ENCODE measurements at places on chromosomes 11 and 22.

- no peak for DNase-seq
Observed at GRCh38 chr11:121503051-121503450, 50.3 kb upstream of the SORL1-AS1 start.

DNA sequence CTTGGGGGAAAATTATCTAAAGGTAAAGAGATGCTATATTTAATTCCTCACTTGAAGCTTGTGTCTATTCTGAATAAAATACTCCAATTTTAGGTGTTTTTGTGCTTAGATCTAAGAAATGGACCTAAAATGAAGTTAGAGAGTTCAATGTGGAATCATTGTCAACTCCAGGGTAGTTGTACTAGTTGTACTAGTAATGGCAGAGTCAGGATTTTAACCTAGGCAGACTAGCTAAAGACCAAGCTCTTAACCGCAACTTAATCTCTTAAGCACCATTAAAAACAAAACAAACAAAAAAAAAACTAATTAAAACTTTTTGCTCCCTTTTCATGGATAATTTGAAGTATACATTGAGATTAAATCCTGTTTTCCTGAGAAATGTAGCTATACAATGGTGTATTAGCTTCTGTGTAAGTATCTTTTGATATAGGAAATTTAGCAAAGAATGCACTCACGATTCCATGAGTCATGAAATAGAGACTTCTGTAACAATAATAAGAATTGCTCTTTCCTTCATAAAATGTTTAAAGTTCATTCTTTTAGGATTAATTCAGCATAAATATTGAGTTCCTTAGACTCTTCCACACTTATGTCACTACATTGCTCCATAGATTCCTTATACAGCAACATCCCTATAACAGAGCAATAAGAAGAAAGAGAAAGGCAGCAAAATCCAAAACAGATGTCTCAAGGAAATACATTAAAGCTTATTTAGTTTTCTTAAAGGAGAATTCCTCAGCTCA is 26.5 kb upstream of the SOX6 start:
- no peak for DNase-seq

GRCh38 chr11:96229354-96229977 is 113.5 kb downstream of the MAML2 start:
- no peak for DNase-seq

DNA sequence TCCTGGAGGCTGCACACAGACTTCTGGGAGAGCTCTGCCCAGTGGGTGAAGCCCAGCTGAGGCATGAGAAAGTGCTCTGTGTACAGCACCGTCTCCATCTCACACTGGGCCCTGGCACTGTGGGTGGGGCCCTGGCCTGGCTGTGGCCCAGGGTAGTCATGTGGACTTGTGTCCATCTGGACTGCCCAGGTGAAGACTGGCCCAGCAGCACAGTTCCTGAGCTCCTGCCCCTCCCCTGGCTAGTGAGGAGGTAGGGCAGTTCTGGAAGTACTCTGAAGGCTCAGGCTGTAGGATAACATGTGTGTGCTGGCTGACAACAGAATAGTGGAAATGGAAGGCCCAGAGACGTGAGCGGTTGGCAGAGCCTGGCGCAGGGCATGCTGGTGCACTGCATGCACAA is 35.4 kb downstream of the RSPH14 start:
- DNase-seq = no peak

- DNase-seq = no peak
Observed at GRCh38 chr11:70348191-70348590, 50.1 kb upstream of the CTTN start.

GRCh38 chr11:76918941-76919386 is 58.2 kb downstream of the ACER3 start:
- DNase-seq = peak; percentile 90

GRCh38 chr11:128931668-128932067 is 11.0 kb downstream of the TP53AIP1 start:
- DNase-seq = no peak

DNA sequence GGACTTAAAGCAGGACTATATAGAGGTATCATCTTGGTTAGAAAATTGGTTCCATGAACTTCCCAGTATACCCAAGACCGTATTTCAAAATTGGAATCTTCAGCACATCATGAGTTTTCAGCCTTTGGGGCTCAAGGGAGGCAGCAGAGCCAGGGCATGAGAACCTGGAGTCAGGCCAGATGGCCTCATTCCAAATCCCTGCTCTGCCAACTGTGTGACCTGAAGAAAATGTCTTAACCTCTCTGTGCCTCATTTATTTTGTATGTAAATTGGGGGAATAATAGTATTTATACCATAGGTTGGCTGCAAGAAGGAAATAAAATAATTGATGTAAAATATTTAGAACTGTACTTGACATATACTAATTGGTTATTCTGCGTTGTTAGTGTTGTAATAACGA is 987.6 kb downstream of the TBC1D22A start:
- no peak for DNase-seq

- no peak for DNase-seq
Observed at GRCh38 chr11:110147962-110148709, 54.9 kb downstream of the ZC3H12C start.

DNA sequence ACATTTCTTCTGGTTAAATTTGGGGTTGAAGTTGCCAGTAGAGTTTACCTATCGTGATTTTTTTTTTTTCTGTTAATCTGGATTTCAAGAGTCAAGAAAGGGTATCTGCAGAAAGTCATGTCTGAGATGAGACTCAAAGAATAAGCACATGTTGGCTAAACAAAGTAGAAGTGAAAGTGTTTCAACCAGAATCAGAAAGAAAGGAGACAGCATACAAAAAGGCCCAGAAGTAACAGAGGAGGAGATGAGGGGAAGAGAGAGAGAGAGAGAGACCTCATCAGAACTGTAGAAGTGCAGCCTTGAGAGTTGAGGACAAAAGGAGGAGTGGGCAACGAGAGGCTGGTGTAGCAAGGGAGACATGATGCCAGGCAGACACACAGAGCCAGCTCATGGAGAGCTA is 54.9 kb downstream of the SVIP start:
- DNase-seq = no peak

GRCh38 chr11:128723531-128723930 is 29.7 kb downstream of the FLI1 start:
- DNase-seq = no peak

DNA sequence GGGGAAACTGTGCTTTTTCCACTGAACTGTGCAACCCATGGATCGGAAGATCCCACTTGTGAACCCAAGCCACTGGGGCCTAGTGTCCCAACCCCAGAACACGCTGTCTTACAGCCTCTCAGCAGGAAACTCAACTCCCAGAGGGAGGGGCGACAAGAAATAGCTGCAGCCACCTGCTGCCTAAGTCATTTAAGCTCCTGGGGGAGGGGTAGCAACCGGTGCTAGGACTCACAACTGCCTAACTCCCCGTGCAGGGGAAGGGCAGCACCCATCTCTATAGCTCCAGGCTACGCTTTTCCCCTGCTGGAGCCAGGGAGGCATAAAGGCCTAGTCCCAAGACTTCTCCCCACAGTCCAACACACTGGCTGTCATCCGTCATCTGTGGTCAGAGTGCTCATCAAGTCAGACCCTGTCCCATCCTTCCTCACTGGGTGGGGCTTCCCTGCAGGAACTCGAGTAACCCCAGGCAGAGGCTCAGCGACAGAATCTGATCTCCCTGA is 363.0 kb downstream of the LUZP2 start:
- DNase-seq = no peak

All from Ammon's horn (tissue), 1 donor.